MCF 10A (cell line): ENCODE measurements at places on chromosomes 7 and 10.

GRCh38 chr7:147478796-147479195 is 1111.8 kb upstream of the C7orf33 start:
- no peak for DNase-seq

DNA sequence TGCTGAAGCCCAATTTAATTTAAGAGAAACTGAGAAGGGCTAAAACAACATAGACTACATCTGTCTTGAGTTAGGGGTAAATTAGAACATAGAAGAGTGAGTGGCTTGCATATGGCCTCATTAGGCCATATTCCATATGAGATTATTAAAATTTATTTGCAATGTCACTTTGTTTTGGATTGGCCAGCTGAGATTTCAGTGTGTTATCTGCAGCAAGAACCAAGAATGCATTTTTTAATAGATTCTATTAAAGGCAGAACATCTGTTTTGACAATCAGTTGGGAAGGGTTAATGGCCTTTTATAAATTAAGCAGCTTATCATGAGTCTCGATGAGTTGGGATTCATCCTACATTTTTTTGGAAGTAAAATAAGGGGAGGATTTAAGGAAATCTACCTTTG is 236.2 kb downstream of the DGKB start:
- no peak for DNase-seq

DNA sequence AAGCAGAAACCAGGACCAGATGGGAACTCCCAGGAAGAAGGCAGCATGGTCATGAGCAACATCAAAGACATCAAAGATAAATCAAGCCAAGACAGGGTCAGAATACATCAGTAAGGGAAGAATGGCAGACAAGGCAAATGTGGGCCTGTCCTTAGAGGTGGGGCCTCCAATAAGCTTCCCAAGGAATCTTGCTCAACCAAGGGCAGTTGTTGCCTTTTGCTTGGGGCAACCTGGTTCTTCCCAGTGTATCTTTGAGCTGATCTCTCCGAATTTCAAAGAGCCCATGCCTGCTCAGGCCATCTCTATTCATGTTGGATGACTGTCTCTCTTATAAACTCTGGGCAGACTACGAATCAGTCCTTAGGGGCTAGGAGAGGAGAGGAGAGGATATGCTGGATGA is 68.4 kb upstream of the HABP2 start:
- no peak for DNase-seq

DNA sequence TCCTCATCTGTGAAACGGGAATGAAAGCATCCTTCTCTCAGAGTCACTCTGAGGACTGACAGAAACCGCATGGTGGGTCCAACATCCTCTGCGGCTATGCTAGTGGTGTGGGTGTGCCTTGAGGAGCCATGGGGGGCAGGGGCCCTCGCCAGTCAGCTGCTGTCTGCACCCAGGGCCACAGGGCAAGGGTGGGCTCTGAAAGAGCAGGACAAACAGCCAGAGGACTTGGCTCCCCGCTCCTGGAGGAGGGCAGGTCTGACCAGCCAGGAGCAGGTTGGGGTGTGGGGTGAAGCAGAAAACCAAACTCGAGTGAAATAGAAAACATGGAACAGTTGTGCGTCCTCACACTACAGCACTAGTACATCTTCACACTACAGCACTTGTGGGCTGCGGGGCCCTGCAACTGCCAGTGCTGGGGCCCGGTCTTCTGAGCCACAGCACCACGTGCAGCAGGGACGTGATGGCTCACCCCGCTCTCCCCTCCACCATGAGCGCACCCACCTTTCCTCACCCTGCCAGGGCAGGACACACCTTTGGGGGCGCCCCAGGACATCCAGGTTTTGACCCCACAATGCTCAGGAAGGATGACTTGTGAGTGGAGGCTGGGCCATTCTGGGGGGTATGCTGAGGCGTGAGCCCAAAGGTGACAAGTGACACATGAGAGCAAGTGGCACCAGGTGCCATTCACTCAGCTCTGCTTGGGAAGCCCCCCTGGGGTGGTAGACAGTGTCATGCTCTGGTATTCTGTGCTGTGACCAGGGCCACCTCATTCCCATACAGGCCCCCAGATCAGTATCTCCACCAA is 96.1 kb upstream of the RET start:
- DNase-seq = no peak

- DNase-seq = no peak
Measured at GRCh38 chr7:44580945-44581878, 819 bp downstream of the TMED4 start.

DNA sequence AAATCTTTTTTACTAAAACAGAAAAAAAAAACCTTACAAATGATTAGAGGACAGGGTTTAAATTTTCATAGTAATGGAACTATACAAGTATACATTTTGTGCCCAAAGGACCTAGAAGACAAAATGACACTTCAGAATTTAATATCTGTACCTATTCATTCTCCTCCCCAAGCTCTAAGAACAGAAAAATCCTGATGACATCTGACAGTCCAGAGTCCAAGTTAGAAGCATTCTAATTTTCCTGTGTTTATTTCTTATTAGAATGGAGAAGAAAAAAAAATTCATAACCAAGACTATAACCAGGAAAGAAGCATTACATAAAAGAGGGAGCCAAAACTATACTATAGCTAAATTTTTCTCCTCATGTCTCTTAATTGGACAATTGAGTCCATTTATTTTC is 138.9 kb upstream of the SLC13A1 start:
- no peak for DNase-seq

DNA sequence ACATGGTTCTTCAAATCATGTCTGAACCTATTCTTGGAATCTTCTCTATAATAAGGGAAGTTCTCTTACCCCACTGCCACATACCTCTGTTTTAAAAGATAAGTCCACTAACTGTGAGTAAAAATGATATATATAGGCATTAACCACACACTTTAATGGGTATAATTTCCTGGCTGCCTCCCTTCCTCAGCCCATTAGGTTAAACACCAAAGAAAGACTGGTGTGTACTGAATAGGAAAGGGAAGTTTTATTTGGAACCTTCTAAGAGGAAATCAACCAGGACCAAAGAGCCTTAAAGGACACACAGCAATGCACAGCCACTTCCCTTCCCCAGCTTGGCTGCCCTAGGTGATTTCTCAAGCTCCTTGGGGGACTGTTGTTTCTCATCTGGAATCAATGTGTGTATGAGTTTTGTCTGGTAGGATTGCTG is 5.0 kb upstream of the WBP1L start:
- no peak for DNase-seq

- peak; percentile 50 for DNase-seq
Measured at GRCh38 chr7:12670000-12670729, 17.3 kb upstream of the ARL4A start.

- DNase-seq = no peak
Measured at GRCh38 chr10:69803809-69804208, 2.1 kb downstream of the COL13A1 start.

GRCh38 chr10:49231086-49231820 is 43.1 kb upstream of the TMEM273 start:
- no peak for DNase-seq

DNA sequence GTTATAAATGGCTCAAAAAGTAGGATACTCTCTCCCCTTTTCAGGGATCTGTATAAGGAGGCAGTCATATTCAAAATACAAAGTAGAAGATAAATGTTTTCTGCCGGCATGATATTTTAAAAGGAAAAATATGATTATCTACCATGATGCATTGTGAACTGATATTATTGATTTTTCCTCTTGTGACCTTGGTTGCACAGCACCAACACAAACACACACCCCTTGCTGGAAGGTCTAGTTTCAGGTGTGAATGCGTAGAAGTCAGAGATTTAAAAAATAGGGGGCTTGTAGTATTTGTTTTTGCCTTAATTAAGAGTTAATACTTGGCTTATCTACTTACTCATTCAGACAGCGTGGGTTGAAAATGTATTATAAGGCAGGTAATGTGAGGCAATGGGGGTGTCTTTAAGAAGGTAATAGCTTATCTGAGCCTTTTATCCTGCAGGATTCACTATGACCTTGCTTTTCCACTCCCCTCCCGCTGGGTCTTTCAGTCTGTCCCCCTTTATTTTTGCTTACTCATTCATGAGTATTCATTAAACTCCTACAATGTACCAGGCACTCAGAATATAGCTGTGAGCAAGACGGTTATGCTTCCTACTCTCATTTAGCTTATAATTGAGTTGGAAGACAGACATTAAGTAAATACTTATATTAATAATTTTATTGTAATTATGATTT is 390.6 kb downstream of the SDK1 start:
- no peak for DNase-seq

DNA sequence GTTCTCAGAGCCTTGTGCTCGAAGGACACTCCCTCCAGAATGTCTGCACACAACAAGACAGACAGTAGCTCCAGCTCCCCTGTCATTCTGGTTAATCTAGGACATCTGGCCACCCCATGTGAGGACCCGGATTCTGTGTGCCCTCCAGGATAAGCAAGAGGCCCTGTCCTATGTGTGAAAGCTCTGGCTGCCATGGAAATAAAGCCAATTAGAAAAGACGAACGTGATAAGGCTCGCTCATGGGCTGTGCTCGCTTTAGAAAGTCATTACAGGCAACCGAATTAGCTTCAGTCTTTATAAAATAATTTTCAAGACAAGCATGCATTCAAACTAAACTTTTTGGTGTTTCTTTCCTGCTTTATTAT is 263.4 kb downstream of the INHBA start:
- no peak for DNase-seq
